Pons (tissue), 1 donor: ENCODE measurements at places on chromosomes 3 and 15.

DNA sequence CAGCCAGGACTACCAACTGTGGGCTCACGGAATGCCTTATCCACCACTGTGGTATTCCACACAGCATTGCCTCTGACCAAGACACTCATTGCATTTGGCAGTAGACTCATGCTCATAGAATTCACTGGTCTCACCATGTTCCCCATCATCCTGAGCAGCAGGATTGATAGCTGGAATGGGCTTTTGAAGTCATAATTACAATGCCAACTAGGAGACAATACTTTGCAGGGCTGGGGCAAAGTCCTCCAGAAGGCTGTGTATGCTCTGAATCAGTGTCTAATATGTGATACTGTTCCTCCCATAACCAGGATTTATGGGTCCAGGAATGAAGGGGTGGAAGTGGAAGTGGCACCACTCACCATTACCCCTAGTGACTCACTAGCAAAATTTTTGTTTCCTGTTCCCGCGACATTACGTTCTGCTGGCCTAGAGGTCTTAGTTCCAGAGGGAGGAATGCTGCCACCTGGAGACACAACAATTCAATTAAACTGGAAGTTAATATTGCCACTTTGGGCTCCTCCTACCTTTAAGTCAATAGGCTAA lies 58.6 kb upstream of the CCDC80 start:
- no peak for DNase-seq

DNA sequence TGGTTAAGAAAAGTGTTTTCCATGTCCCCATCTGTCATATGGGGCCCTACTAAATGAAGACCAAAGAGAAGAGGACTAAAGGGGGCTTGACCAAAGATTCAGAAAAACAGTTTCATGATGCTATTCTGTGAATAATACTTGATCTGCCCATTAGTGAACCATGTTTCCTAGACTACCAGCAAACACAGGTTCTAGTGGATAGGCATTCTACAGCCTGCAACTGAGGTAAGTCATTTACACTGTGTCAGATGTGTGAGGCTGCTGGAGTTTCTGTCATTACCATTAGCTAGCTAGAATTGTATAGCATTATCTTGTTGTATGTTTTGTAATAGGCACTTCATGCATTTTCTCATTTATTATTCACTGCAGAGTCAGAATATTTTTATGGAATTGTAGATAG lies 6.6 kb downstream of the GPR171 start:
- no peak for DNase-seq

- DNase-seq, result no peak
Measured at GRCh38 chr15:57327985-57328471, 48.3 kb upstream of the CGNL1 start.

DNA sequence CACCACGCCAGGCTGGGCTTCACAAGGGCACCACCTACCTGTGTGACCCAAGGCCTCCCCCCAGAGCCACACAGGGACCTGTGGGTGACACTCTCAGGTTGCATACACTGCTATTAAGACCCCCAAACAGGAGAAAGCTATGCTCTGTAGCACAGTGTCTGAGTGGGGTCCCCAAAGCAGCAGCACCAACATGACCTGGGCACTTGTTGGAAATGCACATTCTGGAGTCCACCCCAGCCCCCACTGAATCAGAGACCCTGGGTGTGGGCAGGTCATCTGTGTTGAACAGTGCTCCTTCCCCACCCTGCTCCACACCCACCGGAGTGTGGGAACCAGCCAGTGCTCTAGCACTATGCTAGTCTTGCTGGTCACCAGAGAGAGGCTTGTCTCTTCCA lies 76.1 kb downstream of the ADAMTS17 start:
- no peak for DNase-seq

DNA sequence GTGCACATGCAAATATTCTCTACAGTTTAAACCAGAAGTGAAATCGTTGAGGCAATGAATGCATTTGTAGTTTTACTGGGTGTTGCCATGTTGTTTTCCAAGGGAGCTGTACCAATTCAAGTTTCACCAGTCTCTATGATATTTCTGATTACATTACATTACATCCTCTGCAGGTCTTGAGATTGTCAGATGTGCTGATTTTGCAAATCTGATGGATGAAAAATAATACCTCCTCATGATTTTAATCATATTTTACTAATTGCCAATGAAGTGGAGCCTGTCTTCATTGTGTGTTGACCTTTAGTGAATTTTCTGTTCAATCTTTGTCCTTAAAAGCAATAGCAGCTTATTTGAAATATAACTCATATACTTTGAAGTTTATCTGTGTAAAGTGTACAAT lies 282.4 kb downstream of the NR2F2 start:
- DNase-seq, result no peak

GRCh38 chr3:55173504-55173903 lies 245.6 kb upstream of the LRTM1 start:
- DNase-seq, result no peak

- DNase-seq, result no peak
Measured at GRCh38 chr3:132016061-132017041, 18.5 kb downstream of the CPNE4 start.

- DNase-seq, result no peak
Measured at GRCh38 chr3:184887574-184887973, 75.6 kb downstream of the VPS8 start.

- no peak for DNase-seq
Measured at GRCh38 chr3:61565569-61565968, 4.2 kb downstream of the PTPRG start.
